ENCODE measurements at places on chromosomes 13 and 19. TPM values are rescaled to one million over a fixed set of nuclear protein-coding genes. Genes with fewer than 3 reads are reported as not detected.

Gene LILRA1
- 3.0 TPM for total RNA-seq

GRCh38 chr13:92260363-92260762 is 861.9 kb downstream of the GPC5 start:
- DNase-seq = no peak

Gene LRP3
- total RNA-seq = 50.9 TPM

GRCh38 chr13:79932556-79932955 is 408.4 kb downstream of the SPRY2 start:
- DNase-seq = no peak

Gene CACTIN
- total RNA-seq = 33.4 TPM

GRCh38 chr13:113771709-113772331 is 12.8 kb downstream of the TMEM255B start:
- no peak for DNase-seq

- no peak for DNase-seq
Measured at GRCh38 chr13:82766732-82767321, 1115.4 kb downstream of the SLITRK1 start.

- DNase-seq = no peak
Measured at GRCh38 chr13:99307648-99308339, 595 bp upstream of the GPR183 start.

Gene MIA
- not detected for total RNA-seq

DNA sequence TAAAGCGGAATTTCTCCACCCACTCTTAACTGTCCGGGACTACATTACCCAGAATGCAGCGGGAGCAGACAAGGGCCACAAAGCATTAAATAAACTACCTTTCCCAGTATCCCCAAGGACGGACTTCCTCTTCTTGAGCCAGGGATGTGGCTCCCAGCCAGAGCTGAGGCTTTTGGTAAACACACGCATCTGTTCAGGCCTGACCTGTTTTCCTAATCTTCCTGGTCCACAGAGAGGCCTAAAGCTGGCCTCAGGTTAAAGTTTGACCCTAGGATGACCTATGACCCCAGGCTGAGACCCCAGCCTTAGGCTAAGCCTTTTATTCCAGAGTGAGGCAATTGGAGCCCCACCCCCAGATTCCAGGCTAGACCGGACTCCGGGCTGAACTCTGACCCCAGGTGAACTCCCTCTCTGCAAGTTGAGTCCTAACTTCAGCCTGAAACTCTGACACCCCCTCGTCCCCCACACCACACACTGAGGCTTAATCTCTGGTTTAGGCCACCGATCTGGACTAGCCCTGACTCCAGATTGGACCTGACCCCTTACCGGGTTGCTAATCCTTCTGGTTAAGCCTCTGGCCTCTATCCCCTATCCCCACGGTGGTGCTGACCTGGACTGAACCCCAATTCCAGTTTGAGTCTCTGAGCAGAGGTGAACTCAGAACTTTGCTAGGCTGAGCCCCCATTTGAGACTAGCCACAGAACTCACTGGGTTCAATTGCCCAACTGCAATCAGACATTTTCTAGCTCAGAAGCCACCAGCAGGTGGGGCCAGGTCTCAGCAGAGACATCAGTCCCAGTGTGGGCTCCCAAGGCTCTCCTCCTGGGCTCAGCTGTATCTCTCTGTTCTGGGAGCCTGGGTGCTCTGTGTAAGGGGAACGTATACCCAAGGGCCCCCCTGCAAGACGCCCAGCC is 750 bp upstream of the GPR108 start:
- peak; percentile 98 for DNase-seq

Gene PSPN
- total RNA-seq = 2.8 TPM

Gene CEACAM3
- total RNA-seq = not detected

Gene CCL25
- total RNA-seq = not detected

- DNase-seq = no peak
Measured at GRCh38 chr13:29164116-29164515, 344.0 kb downstream of the MTUS2 start.

- no peak for DNase-seq
Measured at GRCh38 chr19:46728693-46729339, 11.9 kb upstream of the PRKD2 start.

DNA sequence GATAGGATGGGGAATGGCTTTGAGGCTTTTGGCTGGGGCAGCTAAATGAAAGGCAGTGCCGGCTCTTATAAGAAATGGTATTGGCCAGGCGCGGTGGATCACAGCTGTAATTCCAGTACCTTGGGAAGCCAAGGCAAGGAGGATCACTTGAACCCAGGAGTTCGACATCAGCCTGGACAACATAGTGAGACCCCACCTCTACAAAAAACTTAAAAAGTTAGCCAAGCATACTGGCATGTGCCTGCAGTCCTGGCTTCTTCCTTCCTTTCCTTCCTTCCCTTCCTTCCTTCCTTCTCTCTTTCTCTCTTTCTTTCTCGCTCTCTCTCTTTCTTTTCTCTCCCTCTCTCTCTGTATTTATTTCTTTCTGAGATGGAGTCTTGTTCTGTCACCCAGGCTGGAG is 3.1 kb downstream of the CA11 start:
- no peak for DNase-seq

DNA sequence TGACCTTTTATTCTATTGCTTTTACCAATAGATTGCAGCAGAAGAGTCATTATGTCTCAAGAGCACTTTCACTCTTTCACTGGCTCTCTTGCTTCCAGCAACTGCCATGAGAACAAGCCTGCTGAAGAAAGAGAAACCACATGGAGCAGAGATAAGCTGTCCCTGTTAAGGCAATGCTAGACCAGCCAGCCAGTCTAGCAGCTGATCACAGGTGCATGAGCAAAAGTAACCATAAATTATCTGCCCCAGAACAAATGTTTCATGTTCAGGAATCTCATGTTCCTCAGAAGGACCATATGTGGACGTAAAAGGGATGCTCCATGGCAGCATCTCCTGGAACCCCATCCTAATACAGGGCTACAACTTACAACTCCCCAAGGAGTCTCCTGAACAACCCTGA is 20.4 kb upstream of the DCLK1 start:
- no peak for DNase-seq

Gene SLC17A7
- 0.54 TPM for total RNA-seq

GRCh38 chr19:6115992-6116391 is 5.7 kb upstream of the RFX2 start:
- DNase-seq = no peak

DNA sequence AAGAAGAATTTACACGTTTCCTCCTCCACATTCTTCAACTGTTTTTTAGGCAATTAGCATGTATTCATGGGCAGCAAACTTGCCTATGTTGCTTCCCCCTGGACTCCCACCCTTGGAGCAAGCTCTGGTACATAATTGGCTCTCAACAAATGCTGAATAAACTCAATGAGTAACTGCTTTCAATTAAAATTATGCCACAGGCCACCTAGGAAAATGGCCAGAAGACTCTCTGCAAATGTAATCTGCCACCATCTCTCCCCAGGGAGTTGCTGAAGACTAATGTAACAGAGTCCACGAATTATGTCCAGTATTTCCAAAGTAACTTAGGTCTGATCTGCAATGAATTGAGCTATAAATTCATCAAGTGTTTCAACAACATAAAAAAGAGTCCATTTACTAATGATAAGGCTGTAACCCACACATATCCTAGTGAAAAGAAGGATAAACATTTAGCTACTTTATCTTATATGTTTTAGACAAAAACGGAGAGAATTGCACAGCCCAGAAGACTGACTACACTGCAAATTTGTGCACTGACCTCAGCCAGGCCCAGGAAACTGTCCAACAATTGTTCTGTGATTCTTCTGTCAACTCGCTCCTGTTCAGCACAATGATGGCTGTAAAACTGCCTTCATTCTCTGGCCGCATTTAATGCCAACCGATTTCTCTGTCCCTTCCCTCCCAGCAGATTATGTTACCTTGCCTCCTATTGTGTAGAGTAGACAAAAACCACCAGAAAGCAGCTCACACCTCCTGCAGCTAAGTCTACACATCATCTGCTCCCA is 808.6 kb upstream of the ARGLU1 start:
- no peak for DNase-seq

Gene EFNA2
- not detected for total RNA-seq

GRCh38 chr19:50658441-50659317 is 9.4 kb downstream of the C19orf81 start:
- DNase-seq = no peak

DNA sequence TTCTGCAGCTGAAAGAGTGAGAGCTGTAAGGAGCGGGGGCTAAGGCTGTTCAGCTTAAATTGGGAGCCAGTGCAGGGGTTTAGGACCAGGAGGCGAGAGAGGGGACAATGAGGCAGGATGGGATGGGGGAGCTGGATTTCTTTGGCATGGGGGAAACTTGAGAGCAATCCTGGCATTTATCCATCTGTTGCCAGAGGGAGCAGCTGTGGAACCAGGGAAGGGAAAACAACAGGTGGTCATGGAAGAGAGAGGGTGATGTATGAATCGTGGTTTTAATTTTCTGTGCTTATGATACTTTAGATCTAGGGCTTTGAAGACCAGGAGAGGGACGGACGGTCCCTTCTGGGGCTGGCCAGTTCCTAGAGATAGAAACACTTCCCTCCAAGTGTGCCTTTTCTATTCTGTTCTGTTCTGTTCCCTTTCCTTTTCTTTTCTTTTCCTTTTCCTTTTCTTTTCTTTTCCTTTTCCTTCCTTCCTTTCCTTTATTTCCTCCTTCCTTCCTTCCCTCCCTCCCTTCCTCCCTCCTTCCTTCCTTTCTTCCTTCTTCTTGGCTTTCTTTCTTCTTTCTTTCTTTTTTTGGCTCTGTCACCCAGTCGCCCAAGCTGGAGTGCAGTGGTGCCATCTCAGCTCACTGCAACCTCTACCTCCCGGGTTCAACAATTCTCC is 16.0 kb upstream of the CCL25 start:
- DNase-seq = no peak

Gene JAK3
- total RNA-seq = 12.7 TPM

Gene ZNF345
- total RNA-seq = 9.7 TPM

GRCh38 chr13:30103161-30103840 is 204.1 kb downstream of the KATNAL1 start:
- no peak for DNase-seq

DNA sequence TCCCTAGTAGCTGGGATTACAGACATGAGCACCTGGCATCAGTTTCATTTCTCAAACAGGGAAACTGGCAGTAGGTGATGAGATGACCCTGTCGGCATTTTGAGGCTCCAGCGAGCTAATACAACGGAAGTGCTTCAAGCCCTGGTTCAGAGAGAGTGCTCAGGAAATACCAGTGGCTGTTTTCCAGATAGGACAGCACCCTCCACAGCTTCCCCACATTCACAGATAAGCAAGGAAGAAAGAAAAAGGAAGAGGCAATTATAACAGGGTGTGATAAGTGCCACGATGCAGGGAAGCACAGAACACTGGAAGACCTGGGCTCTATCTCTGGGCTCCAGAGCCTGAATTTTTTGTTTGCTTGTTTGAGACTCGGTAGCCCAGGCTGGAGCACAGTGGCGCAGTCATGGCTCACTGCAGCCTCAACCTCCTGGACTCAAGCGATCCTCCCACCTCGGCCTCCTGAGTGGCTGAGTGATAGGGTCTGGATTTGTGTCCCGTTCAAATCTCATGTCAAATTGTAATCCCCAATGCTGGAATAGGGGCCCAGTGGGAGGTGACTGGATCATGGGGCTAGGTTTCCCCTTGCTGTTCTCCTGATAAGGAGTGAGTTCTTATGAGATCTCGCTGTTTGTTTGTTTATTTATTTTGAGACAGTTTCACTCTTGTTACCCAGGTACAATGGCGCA is 43.5 kb downstream of the PIN1 start:
- DNase-seq = no peak

DNA sequence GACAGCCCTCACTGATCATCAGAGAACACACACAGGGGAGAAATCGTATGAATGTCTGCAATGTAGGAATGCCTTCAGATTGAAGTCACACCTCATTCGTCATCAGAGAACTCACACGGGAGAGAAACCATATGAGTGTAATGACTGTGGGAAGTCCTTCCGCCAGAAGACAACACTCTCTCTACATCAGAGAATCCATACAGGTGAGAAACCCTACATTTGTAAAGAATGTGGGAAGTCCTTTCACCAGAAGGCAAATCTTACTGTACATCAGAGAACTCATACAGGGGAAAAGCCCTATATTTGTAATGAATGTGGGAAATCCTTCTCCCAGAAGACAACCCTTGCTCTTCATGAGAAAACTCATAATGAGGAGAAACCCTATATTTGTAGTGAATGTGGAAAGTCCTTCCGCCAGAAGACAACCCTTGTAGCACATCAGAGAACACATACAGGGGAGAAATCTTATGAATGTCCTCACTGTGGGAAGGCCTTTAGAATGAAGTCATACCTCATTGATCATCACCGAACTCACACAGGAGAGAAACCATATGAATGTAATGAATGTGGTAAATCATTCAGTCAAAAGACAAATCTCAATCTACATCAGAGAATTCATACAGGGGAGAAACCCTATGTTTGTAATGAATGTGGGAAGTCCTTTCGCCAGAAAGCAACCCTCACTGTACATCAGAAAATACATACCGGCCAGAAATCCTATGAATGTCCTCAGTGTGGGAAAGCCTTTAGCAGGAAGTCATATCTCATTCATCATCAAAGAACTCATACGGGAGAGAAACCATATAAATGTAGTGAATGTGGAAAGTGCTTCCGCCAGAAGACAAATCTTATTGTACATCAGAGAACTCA is 32.5 kb downstream of the ZNF567 start:
- no peak for DNase-seq

DNA sequence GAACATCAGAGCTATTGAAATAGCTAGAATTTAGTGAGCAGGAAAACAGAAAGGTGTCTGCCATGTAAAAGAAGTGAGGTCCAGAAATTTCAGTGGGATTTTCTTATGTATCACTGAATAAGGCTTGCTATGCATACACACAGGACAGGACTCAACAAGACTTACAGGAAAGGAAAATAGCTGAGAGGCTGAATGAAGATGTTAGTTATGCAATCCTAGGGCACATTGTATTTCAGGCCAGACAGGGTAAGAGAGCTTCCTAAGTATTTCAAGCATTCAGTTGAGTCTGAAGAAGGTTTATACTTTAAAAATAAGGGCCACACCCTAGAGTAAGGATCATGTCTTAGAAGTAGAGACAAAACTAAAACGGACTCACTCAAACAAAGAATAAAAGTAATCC is 419.9 kb upstream of the PRR20A start:
- DNase-seq = no peak

Gene TJP3
- 0.41 TPM for total RNA-seq

- no peak for DNase-seq
Measured at GRCh38 chr13:50017819-50018218, 2.6 kb downstream of the KCNRG start.

Gene COL5A3
- 11.1 TPM for total RNA-seq
